ENCODE measurements at places on chromosomes 4 and X. TPM values are rescaled to one million over a fixed set of nuclear protein-coding genes. Genes with fewer than 3 reads are reported as not detected.

- H3K36me3 ChIP-seq: no peaks in the 10 kb centered on the region
- H3K4me1 ChIP-seq: no peaks in the 10 kb centered on the region
- H3K27ac ChIP-seq: no peak overlapping the region
- no peak for DNase-seq
- H3K4me3 ChIP-seq: no peak overlapping the region
- H3K27me3 ChIP-seq: no peaks in the 10 kb centered on the region
Measured at GRCh38 chr4:80806472-80806871, 224.0 kb upstream of the BMP3 start.

GRCh38 chrX:100625985-100626491, 10.6 kb downstream of the TSPAN6 start:
- peaks cover 20% of the 10 kb centered on the region for H3K36me3 ChIP-seq
- H3K4me1 ChIP-seq: no peaks in the 10 kb centered on the region
- no peaks in the 10 kb centered on the region for H3K27me3 ChIP-seq
- DNase-seq: no peak
- no peak overlapping the region for H3K27ac ChIP-seq
- H3K4me3 ChIP-seq: no peak overlapping the region

DNA sequence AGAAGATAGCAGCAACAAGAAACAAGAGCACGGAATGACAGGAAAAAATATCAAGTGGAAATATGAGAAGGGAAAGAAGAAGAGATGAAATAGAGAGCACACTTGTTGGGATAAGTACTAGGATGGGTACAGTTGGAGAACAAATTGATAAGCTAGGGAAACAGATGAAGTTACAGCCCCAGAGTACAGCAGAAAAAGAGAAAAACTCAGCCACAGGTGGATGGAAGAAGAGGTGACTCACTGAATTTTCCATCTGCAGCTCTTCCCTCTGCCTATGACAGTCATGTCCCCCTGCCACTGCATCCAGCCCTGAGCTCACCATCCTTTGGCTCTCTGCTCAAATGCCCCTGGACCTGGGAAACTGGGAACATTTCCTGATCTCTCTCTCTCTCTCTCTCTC, 209.0 kb downstream of the BCOR start:
- no peak for DNase-seq
- no peak overlapping the region for H3K4me3 ChIP-seq
- H3K27ac ChIP-seq: no peak overlapping the region
- no peaks in the 10 kb centered on the region for H3K4me1 ChIP-seq

Gene NDST3
- total RNA-seq: not detected

Gene BLTP1
- 49.0 TPM for total RNA-seq

- no peak overlapping the region for H3K27ac ChIP-seq
- DNase-seq: no peak
- H3K4me1 ChIP-seq: peaks cover 11% of the 10 kb centered on the region
- no peaks in the 10 kb centered on the region for H3K36me3 ChIP-seq
- no peaks in the 10 kb centered on the region for H3K27me3 ChIP-seq
- H3K4me3 ChIP-seq: no peak overlapping the region
Measured at GRCh38 chrX:33138677-33139249, 72.6 kb downstream of the DMD start.

GRCh38 chrX:133971586-133971985, 13.8 kb downstream of the GPC3 start:
- H3K27me3 ChIP-seq: no peaks in the 10 kb centered on the region
- H3K36me3 ChIP-seq: no peaks in the 10 kb centered on the region
- no peak overlapping the region for H3K27ac ChIP-seq
- DNase-seq: no peak
- H3K4me3 ChIP-seq: no peak overlapping the region

DNA sequence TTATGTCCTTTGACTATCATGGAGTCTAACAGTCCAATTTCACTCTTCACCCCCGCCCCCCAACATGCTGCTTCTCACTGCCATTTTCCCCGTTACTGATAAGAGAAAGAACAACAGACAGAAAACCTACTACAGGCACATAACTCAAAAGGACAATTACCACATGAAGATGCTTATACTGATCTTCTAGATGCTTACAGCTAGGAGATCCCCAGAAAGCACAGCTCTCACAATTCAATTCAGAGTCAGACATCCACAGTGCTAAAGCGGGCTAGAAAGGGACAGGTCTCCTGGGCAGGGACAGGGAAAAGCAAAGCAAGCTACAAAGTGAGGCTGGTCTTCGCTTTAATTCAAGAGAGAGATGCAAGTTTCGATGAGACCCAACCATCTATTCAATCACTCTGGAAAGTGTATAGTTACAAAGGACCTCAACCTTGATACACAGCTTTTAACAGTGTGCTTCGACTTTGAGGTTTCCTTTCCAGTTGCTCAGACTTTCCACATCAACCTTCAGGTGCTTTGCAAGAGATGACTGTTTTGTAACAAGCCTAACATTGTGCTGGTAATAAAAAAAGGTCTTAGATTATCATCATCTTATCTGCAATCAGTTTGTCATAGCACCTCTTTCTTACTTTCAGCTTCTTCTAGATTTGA, 60.9 kb downstream of the LEF1 start:
- peaks cover 19% of the 10 kb centered on the region for H3K4me1 ChIP-seq
- no peaks in the 10 kb centered on the region for H3K36me3 ChIP-seq
- no peaks in the 10 kb centered on the region for H3K27me3 ChIP-seq
- no peak overlapping the region for H3K27ac ChIP-seq

DNA sequence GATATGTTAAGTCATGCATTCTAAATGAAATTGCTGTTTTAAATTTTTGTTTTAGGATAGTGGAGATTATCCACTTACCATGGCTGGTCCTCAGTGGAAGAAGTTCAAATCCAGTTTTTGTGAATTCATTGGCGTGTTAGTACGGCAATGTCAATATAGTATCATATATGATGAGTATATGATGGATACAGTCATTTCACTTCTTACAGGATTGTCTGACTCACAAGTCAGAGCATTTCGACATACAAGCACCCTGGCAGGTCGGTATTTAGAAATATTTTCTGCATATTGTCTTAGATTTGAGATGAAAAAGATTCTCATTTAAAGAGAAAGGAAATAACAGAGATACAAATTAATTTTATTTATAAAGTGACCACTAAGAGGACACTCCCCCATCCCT, 83.6 kb downstream of the STAG2 start:
- H3K36me3 ChIP-seq: no peaks in the 10 kb centered on the region
- H3K27ac ChIP-seq: no peak overlapping the region
- no peak for DNase-seq
- H3K27me3 ChIP-seq: no peaks in the 10 kb centered on the region

DNA sequence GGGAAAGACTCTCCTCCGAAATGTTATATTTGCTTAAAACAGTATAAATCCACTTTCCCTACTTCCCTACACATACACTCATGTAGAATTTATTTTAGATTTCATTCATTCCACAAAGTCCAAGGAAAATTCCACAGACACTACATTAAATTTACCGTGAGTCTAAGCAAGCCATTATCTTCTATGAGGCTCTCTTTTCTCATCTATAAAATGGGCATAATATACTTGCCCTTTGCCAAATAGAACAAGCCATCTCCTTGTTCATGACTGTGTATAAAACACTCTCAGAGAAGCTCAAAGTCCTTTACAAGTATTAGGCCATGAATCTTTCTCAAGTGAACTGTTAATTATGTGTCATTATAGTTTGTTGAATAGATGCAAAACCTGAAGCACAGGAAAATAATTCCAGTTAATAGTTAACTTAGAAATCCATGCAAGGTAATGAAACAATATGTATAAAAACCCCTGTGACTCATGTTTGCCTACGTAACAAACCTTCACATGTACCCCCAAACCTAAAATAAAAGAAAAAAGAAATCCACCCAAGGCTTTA, 10.7 kb downstream of the TEC start:
- H3K27me3 ChIP-seq: no peaks in the 10 kb centered on the region
- H3K36me3 ChIP-seq: no peaks in the 10 kb centered on the region
- DNase-seq: no peak
- peaks cover 19% of the 10 kb centered on the region for H3K4me1 ChIP-seq
- no peak overlapping the region for H3K4me3 ChIP-seq

Gene RPS6KA6
- 0.47 TPM for total RNA-seq

Gene WDR17
- total RNA-seq: 0.41 TPM

Gene P2RY8
- 2.6 TPM for total RNA-seq

Gene MAGEC3
- not detected for total RNA-seq

Data from heart right ventricle (tissue), 16 donors.